Renal cortical epithelial cell (primary cell): ENCODE measurements at places on chromosomes 2 and 18. TPM values are rescaled to one million over a fixed set of nuclear protein-coding genes. Genes with fewer than 3 reads are reported as not detected.

GRCh38 chr2:240809276-240809675 lies 10.7 kb downstream of the KIF1A start:
- DNase-seq: no peak

GRCh38 chr2:148812306-148812705 lies 62.7 kb upstream of the KIF5C start:
- peak; percentile 83 for DNase-seq

MAP2 gene
- 8.7 and 18.3 TPM in 2 replicates for total RNA-seq

DNA sequence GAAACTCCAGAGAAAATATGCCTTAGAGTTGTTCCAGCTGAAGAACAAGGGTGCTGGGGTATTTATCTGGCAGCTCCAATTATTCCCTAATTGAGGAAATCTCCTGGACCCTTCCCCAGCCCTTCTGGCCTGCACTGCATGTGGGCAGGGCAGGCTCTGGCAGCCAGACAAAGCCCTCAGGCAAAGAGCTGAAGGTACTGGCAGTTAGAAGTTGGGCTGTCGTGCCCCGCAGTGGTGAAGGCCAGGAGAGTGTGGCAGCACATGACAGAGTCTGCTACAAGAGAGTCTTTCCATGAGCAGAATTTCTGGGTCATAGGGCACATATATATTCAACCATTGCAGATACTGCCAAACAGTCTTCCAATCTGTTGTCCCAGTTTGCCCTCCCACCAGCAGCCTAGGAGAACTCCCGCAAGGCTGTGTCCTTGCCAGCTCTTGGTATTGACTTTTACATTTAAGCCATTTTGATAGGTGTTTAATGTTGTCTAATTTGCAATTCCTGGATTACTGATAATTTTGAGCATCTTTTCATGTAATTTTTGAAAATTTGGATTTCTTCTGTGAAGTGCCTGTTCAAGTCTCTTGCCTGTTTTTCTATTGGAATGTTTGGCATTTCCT lies 26.6 kb downstream of the ONECUT2 start:
- DNase-seq: no peak

DNA sequence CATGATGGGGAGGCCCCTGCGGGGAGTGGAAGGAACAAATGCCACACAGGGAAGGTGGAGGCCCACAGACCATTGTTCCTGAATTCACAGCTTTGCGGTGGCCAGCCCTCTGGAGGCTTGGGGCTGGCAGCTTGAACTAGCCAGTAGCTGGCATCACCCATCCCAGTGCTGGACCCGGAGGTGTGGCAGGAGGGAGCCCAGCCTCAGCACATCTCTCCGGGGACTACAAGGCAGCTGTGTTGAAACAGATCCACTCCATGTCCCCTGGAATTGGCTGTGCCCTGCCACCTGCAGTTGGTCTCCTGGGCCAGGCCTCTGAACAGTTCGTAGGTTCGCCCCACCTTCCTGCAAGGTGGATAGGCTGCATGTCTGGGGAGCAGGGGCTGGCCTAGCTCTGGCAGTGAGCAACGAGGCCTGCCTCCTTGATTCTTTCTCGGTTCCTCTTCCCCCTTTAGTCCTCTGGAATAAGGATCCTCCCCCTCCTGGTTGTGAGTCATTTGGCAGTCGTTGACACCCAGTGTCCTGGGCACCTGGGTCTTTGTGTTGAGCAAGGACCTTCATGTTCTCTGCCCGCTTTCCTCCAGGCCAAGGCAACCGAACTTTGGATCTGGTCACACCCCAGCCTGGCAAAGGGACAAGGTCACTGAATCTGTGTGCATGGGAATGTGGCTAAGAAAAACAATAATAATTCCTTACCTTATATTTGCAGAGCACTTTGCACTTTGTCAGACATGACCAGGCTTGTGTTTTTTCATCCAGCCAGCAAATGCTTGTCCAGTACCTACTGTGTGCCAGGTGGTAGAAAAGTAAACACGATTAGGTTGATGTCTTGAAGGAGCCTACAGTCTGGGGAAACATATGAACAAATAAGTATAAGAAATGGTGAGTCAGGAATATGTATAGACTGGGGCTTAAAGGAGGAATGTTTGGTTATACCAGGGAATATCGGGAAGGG lies 55.0 kb upstream of the MCFD2 start:
- DNase-seq: peak; percentile 91

SAG gene
- not detected in 2 replicates for total RNA-seq

DNA sequence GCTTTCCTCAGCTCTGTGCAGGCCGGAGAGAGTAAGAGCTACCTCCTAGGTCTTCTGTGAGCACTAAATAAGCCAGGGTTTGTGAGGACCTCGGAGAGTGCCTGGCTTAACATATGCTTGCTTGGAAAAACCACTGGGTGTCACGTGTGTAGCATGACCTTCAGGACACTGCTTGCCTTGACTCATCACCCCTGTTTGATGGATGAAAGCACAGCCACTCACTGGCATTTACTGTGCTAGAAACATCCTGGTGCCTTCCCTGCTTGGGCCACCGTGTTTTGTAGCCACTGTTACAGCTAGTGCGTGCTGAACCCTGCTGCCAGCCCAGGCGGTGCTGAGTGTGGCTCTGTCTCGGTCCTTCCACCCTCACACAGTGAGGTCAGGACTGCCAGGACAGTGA lies 34.8 kb upstream of the ITM2C start:
- DNase-seq: no peak

- no peak for DNase-seq
Measured at GRCh38 chr2:111017034-111017622, 103.6 kb upstream of the BCL2L11 start.

- DNase-seq: peak; percentile 54
Measured at GRCh38 chr18:12271376-12272235, 17.4 kb downstream of the CIDEA start.

DNA sequence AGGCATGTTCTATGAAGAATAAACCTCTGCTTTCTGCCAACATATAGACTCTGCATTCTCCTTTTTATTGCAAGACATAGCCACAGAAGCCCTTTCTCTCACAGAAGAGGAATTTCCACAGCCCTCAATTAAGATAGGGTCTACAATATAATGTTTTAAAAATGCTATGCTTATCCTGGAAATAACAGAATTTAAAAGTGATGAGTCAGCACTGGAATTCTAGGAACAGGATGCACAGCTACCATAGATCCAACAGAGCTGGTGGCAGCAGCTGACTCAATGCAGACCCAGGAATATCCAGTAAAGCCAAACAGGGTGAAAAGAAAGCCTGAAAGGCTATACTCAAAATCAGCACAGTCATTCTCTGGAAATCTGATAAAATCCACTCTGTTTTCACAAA lies 866.9 kb downstream of the TRIB2 start:
- no peak for DNase-seq

GRCh38 chr2:28411956-28412609 lies 19.4 kb downstream of the FOSL2 start:
- DNase-seq: no peak

ZNF804A gene
- total RNA-seq: 0.10 TPM in 1 of 2 replicates, not detected in the other

GRCh38 chr2:235706506-235706905 lies 212.7 kb downstream of the AGAP1 start:
- DNase-seq: no peak

CBLN2 gene
- total RNA-seq: 0.05 and 0.17 TPM in 2 replicates

GRCh38 chr2:129733041-129733440 lies 246.4 kb upstream of the RAB6C start:
- no peak for DNase-seq

- DNase-seq: no peak
Measured at GRCh38 chr2:20488201-20488641, 41.3 kb downstream of the RHOB start.

GRCh38 chr2:7803515-7803914 lies 878.3 kb upstream of the ID2 start:
- DNase-seq: no peak

BUB1 gene
- total RNA-seq: 2.2 and 23.4 TPM in 2 replicates

GRCh38 chr18:24395049-24395795 lies 2.4 kb downstream of the OSBPL1A start:
- peak; percentile 22 for DNase-seq

DNA sequence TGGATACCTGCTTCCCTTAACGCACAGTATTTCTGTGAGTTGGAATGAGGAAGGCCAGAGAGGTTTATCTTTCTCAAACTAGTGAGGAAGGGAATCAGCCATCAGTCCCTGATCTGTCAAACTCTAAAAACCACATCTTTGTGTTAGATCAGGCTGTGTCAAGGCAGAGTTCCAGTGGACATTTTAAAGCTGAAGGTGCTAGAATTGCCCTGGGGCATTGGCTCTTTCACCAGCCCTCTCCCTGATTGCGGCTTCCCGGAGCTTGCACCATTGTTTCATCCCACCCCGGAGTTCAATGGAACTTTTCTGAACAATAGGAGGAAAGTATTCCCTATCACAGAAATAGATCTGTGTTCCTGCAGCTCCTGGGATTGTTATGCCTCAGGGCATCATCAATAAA lies 110.2 kb downstream of the RNF144A start:
- DNase-seq: no peak

RBM45 gene
- 22.1 and 24.0 TPM in 2 replicates for total RNA-seq

CYTIP gene
- total RNA-seq: 0.94 TPM in 1 of 2 replicates, not detected in the other

DNA sequence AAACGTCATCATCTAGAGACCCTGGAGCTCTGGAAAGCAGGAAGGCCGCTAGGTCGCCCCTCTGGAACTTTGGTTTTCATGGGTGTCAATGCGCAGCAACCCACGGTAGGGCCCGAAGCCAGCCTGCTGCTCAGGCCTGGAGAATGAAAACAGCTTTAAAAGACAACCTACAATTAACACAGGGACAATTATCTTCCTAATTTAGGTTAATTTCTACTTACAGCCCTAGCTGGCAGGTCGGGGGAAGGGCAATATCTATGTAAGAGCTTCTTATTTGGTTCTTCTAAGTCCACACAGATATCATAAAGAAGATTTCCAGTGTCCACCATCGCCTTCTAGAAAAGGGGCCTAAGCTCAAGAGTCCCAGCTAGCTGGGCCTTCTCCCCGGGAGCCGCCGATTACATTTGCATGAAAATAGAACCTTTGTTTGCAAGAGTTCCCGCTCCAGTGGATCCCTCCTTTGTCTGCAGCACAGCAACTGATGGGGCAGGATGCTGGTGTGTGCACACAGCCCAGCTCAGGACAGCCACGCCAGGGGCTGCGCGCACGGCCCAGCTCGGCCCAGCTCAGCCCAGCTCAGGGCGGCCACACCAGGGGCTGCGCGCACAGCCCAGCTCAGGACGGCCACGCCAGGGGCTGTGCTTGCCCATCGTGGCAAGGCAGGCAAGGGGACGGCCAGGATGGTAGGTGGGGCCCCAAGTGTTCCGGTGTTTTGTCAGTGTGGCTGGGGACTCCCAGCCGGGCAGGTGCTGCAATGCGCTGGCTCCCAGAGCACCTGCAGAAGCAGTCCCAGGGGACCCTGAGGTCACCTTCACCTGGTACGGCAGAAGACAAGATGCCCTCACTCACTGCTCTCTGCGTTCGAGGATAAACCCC lies 109.1 kb downstream of the HDAC4 start:
- DNase-seq: no peak

DNPEP gene
- total RNA-seq: 53.1 and 61.0 TPM in 2 replicates
